NCI-H1105 (cell line): ENCODE measurements at places on chromosomes 6 and 20.

GRCh38 chr20:1757072-1757471 lies 99.5 kb upstream of the SIRPG start:
- no peak for DNase-seq

GRCh38 chr6:138752017-138752416 lies 21.6 kb upstream of the CCDC28A start:
- DNase-seq, result no peak

- DNase-seq, result no peak
Observed at GRCh38 chr6:163946437-163946836, 531.9 kb downstream of the QKI start.

GRCh38 chr6:143741480-143741879 lies 63.7 kb downstream of the PHACTR2 start:
- no peak for DNase-seq

GRCh38 chr20:21048841-21049273 lies 57.3 kb downstream of the LINC00237 start:
- no peak for DNase-seq

DNA sequence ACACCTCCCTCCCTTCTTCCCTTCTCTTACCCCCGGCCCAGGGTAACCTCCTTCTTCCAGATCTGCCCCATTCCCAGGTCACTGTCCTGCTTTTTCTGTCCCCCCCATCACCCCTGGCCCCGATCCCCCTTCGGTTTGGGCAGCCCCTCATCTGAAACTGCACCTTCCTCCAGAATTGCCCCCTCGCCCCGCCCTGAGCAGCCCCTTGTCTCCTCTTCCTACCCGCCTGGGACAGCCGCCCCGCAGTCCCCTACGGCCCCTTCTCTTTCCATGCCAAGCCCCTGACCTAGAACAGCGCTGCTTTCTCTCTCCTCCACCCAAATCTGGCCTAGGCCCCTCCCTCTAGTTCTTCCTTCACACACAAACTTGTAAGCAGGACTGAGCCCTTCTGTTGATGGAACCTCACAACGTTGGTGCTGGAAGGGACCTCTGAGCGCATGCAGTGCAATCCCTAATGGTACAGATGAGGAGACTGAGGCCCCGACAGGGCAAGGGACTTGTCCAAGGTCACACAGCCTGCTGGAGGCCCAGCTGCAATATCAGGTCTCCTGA lies 630 bp downstream of the PPP2R5D start:
- DNase-seq, result no peak

- DNase-seq, result no peak
Observed at GRCh38 chr20:8930726-8931125, 138.2 kb upstream of the PLCB4 start.

DNA sequence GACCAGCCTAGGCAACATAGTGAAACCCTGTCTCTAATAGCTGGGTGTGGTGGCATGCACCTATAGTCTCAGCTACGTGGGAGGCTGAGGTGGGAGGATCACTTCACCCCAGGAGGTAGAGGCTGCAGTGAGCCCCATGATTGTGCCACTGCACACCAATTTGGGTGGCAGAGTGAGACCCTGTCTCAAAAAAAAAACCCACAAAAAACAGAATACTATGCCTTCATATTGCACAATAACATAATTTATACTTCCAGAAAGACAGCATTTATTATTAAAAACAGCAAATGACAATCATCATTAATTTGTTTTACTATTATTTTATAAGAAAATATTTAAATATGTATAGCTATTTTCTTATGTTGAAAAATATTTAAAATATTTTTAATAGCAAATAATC lies 30.0 kb upstream of the CARMIL1 start:
- no peak for DNase-seq

- DNase-seq, result no peak
Observed at GRCh38 chr6:136086686-136087085, 163.4 kb downstream of the MTFR2 start.

- no peak for DNase-seq
Observed at GRCh38 chr6:11358904-11359830, 126.7 kb upstream of the NEDD9 start.

- no peak for DNase-seq
Observed at GRCh38 chr20:4713401-4713800, 8.3 kb upstream of the PRND start.

DNA sequence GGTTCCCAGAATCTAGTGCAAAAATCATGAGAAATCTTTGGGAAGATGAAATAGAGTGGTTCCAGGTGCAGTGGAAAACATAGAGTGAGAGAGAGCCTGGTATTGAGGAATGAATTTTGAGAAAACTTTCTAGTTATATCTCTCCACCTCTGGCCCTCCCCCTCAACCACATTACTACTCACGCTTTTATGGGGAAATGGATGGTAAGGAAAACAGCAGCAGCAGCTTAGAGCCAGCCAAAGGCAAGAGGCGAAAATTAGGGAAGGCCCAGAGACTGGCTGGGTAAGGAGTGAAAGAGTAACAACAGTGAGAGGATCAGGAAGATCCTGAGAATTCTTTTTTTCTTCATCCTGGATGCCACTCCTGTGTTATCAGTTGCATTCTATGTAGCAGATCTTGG lies 187.9 kb upstream of the ECI2 start:
- no peak for DNase-seq

- DNase-seq, result no peak
Observed at GRCh38 chr6:131173680-131174079, 38.4 kb downstream of the AKAP7 start.

DNA sequence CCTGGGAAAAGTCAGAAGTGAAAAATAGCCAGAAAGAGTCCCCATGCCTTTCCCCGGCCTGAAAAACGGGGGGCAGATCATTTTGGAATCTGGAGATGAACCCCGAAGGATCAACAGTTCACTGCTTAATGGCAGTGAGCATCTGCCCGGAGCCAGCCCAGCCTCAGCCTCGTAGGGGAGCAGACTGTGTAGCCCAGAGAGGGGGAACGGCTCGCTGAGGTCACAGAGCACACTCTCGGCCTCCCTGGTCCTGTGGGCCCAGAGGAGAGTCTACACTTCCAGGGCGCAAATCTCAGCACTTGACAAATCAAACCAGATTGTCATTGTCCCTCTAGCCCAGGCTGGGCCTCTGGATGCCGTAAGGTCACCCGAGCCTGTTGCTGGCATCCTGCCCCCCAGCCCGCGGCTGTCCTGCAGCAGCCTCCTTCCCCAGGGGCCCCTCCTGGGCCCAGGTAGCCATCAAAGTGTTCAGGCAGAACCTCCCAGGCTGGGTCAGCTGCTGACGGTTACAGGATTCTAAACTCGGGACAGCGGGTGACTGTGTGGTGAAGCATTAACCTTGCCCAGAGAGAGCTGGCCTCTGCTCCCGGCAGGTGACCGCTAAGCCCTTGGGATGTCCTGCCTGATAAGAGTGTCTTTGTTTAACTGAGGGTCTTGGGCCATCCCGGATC lies 56.1 kb downstream of the GNAS-AS1 start:
- no peak for DNase-seq

DNA sequence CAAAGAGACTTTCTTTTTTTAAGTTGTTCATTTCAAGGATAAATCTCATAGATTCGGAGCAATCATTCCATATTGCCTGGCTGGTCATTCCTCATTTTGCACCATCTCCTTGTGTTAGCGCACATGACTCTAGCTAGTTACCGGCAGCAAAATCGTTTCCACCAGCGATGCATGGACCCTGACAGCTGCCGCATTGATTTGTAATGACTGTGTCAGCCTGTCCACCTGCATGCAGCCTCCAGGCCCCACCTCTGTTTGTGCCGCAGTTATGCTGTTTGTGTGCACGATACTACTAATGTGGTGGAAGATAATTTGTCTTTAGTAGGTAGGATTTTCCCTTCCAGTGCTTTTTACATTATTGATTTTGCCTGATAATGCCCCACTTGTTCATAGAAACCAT lies 164.0 kb downstream of the TBC1D7 start:
- DNase-seq, result no peak

GRCh38 chr6:35209622-35210247 lies 4.0 kb upstream of the SCUBE3 start:
- no peak for DNase-seq

- DNase-seq, result no peak
Observed at GRCh38 chr20:41047279-41047974, 18.8 kb downstream of the TOP1 start.

- DNase-seq, result no peak
Observed at GRCh38 chr6:134732763-134733162, 217.1 kb downstream of the ALDH8A1 start.

DNA sequence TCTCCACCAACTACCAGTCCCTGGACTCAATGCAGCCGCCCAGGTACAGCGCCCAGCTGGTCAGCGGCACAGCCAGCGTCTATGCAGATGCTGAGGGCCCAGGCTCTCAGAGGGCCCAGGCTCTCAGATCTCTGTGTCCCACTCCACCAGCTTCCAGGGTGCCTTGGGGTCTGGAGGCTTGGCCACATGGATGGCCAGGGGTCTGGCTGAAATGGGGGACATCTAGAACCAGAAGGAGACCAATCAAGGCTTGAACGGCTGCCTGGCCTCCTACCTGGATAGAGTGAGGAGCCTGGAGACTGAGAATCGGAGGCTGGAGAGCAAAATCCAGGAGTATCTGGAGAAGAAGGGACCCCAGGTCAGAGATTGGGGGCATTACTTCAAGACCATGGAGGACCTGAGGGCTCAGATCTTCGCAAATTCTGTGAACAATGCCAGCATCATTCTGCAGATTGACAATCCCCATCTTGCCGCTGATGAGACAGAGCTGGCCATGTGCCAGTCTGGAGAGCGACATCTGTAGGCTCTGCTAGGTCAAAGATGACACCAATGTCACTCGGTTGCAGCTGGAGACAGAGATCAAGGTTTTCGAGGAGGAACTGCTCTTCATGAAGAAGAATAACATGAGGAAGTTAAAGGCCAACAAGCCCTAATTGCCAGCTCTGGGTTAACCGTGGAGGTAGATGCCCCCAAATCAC lies 44.1 kb upstream of the GRM4 start:
- DNase-seq, result no peak

- no peak for DNase-seq
Observed at GRCh38 chr6:27478141-27478705, 5.3 kb upstream of the ZNF184 start.

GRCh38 chr6:16388488-16388887 lies 150.1 kb downstream of the GMPR start:
- DNase-seq, result no peak

GRCh38 chr20:6651016-6651415 lies 116.5 kb upstream of the BMP2 start:
- no peak for DNase-seq

DNA sequence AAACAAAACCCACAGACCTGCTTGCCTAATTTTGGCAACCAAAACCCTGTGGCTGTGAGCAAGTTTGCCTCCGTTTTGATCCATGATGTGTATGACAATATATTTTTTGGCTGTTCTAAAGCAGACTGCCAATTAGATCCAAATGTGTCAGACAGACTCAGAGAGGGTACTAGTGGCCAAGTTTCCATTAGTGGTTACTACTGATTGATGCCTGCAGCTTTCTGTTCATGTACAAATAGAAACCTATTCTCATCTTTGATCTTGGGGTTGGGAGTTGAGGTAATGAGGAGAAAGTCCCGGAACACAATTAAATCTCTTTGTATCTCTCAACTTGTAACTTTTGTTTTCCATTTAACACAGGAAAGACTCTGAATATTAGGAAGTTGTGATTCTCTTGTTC lies 100.9 kb downstream of the RNF144B start:
- DNase-seq, result no peak

DNA sequence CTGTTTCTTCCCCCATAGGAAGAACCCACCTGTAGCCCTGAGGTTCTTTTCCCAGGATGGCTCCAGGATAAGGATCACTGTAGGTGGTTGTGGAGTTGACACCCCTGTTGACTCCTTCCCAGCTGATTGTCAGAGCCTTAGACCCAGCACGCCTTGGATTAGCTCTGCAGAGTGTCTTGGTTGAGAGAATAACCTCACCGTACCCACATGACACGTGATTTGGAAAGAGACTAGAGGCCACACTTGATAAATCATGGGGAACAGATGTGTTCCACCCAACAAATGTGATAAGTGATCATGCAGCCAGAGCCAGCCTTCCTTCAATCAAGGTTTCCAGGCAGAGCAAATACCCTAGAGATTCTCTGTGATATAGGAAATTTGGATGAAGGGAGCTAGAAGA lies 12.2 kb downstream of the BTN3A1 start:
- DNase-seq, result no peak

- DNase-seq, result no peak
Observed at GRCh38 chr6:111739257-111739696, 133.6 kb upstream of the TRAF3IP2 start.

DNA sequence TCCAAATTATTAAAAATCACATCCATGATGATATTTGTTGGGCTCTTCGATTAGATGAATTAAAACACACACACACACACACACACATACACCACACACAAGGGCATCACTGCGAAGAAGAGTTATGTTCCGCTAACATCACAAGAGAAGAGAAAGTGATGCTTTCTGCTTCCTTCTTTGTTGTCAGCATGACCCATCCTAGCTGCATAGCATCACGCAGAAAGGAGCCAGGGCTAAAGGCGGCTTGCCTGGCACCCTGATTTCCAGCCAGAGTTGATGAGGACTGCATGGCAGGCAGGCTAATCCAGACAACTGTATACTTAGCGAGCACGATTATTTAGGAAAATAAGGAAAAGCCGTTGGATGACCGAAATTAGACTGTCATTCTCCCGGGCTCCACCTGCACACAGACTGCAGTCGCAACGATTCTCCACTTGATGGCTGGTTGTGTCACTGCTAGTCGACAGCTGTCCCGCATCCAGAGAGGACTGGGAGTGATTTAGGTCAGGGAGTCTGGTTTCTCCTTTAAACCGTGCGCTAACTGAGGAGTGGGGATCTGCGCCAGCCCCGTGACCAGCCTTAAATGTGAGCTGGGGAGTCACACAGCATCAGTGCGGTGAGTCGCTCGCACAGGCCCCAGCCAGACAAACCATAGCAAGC lies 70.6 kb upstream of the SOX4 start:
- DNase-seq, result peak; percentile 80

GRCh38 chr6:4743926-4744325 lies 32.3 kb upstream of the CDYL start:
- DNase-seq, result no peak

GRCh38 chr6:71190809-71191208 lies 97.8 kb upstream of the OGFRL1 start:
- no peak for DNase-seq

- DNase-seq, result no peak
Observed at GRCh38 chr20:47727170-47727880, 58.0 kb downstream of the SULF2 start.

- DNase-seq, result no peak
Observed at GRCh38 chr6:120447605-120448004, 886.7 kb downstream of the TBC1D32 start.

DNA sequence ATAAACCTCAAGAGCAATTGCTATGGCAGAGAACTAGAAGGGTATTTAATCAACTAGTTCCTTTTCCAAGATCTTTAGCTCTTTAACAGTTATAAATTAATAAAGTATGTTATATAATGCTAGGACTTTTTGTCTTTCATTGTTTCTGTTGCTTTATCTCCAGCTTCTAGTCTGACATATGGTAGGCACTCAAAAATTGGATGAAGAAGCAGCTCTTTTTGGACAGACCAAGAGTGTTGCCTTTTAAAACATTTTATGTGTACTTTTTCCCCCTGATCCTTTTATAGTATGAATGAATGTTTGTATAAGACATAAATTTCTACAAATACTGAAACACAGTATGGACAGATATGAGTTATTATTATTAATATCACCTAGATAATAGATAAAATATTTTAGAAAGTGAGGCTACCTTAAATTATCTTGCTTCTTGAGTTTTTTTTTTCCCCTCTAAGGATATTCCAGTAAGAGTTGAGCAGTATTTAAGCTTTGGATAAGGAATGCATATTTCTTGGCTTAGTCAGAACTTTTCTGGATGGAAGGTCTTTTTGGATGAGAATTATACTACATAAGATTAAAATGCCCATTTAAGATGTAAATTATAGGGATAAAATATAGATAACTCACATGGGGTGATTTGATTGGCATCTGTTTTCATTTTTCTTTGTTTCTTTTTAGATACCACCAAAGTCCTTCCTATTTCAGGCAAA lies 16.6 kb downstream of the LAMA2 start:
- no peak for DNase-seq
